Ascending aorta (tissue), 2 donors: ENCODE measurements at places on chromosomes 1 and 21.

GRCh38 chr1:205293350-205294074 lies 28.0 kb downstream of the NUAK2 start:
- DNase-seq, result no peak

- no peak for DNase-seq
Observed at GRCh38 chr1:19923953-19924346, 533 bp upstream of the PLA2G2E start.

- DNase-seq, result no peak
Observed at GRCh38 chr1:12547586-12548225, 70.3 kb downstream of the DHRS3 start.

GRCh38 chr1:224730965-224731364 lies 114.8 kb downstream of the CNIH3 start:
- DNase-seq, result no peak

DNA sequence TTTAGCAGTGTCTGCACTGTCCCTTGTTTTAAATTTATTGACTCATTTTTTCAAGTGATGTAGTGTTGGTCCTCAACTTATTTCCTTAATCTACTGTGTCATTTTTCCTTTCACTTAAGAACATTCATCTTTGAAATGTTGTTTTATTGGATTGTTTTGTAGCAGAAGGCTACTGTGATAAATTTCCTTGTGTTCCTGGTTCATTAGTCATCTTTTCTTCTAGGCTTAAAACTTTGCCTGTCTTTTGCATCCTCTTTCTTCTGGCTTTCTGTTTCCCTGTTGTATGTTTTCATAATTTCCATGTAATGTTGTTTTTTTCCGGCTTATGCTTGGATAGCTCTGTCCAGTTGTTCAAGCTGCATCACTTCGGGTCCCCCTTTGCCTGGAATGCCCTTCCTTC lies 61.9 kb downstream of the UBE2T start:
- no peak for DNase-seq
